Stimulated activated CD4-positive, alpha-beta T cell treated with anti-CD3 and anti-CD28 coated beads, Interleukin-1b, Interleukin-23, amount 100 ng/mL, for 48 hours (primary cell): ENCODE measurements at places on chromosomes 1 and 21.

DNA sequence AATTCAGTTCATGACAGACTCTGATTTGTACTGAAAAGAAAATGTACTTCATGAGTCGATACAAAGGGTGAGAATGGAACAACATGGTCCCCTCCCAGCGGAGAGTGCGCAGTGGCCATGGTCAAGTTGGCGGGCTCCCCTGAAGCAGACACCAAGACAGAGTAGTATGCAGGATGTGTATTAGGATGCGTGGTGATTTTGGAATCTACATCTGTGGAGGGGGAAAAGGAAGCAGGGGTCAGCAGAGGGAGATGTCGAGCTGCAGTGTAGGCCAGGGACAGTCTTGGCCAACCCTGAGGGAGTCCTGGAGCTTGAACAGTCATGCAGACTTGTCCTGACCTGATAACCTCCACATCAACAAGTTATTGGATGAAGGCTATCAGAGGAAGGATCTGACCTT lies 481.0 kb downstream of the OMA1 start:
- DNase-seq, result no peak

DNA sequence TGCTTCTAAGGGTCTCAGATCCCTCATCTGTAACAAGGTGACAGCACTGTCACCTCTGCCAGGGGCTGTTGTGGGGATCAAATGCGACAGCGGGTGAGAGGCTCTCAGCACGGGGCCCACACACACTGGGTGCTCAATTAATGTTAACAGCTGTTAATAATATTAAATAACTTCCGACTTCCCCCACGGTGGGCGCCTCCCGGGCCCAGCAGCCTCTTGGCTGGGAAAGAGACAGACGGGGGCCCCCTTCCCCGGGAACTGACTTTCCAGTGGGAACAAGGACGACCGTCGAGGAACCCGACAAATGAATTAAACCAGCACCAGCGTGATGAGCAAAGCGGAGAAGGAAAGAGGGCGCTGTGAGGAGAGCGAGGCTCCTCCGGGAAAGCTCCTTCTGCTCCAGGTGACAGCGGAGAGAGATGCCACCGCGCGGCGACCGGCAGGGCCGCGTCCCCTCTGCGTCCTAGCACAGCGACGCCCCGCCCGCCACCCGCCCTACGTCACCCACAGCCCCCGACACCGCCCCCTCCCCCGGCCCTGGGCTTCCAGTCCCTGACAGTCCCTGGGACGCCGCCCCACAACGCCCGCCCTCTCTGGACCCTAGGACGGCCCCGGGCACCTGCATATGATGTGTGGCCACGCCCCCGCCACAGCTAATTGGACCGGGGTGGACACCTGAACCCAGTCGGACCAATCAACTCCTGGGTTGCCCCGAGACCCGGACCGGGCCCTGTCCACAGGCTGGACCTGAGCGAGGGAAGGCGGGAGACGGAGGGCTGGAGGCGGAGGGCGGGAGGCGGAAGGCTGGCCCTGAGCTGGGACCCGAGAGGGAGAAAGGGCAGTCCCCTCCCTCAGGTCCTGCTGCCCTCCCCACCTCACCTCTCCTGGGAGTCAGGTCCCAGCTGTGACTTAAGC lies 38.2 kb downstream of the MATN1 start:
- no peak for DNase-seq

DNA sequence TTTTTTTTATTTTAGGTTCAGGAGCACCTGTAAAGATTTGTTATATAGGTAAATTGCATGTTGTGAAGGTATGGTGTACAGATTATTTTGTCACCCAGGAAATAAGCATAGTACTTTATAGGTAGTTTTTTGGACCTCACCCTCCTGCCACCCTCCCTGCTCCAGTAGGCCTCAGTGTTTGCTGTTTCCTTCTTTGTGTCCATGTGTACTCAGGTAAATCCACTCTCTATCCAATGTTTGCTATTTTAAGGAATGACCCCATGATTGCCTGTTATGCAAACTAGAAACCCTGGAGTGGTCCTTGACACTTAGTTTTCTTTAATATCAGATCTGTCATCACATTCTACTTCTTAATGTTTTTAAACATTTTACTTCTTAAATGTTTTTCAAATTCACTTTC lies 33.9 kb downstream of the LHX9 start:
- no peak for DNase-seq

- no peak for DNase-seq
Measured at GRCh38 chr1:113615425-113615824, 143.9 kb downstream of the PHTF1 start.

DNA sequence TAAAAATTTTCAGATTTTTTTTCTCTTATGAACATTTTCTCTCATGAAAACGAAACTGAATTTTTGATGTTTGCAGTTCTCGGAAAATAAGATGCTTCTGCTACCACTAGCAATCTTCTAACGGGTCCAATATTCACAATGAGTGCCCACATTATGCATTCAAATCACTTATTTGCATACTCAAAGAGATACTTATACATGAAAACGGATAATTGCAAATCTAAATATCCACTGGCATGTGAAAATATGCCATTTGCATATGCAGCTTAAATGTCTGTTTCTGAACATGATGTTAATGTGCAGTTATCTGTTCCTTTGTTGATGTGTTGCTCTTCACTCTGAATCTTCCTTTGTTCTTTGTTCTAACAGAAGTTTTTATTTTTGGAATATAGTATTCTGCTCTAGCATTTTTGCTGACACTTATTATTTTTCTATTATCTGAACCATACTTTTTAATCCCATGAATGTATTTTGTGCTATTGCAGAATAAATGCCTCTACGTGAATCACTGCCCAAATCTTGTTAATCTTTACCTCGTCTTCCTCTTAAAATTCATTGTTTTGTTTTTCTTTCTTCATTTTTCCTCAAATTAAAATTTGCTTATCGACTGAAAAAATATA lies 259.4 kb upstream of the BRINP3 start:
- no peak for DNase-seq

DNA sequence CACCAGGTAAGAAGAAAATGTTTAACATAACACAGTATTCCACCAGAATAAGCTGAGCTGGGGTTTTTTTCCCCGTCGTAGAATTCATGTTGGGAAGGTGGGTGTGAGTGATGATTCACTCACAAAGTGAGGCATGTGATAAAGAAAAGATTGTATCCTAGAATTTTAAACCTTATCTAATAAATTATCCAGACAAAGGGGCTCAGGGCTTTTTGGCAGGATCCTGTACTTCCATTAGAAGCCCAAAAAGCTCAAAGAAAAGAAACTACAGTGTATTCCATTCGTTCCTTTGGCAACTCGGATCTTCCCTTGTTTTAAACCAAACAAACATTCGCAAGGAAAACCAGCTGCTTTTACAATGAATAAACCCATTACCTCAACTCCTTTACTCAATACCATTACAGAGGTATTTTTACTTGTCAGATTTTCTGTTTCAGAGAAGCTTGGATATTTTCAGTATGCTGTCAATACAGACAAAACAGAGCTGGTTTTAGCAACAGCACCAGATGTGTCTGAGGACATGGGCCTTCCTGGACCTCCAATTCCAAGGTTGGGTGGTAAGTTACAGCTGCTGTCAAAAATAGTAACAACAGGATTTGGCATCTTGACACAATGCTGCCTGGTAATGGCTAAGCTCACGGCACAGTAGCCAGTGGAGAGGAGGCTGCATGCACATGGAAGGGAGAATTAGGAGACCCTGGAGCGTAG lies 159.9 kb upstream of the RUNX1 start:
- no peak for DNase-seq

DNA sequence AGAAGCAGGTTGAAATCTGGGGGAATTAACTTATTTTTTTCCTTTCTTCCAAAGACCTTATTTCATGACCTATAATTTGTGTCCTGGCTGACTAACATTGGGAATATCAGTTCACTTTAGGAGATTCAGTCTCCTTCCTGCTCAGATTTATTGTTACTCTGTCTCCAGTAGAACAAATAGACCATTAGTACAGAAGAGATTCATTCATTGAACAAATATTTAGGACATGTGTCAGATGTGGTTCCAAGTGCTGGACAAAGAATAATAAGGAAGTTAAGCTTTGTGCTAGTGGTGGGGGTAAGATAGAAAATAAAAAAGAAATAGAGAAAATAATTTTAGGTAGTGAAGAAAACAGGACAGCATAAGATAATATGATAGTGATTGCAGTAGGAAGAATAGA lies 20.3 kb downstream of the ZMYM4 start:
- no peak for DNase-seq

- DNase-seq, result no peak
Measured at GRCh38 chr1:176315519-176316220, 108.6 kb upstream of the COP1 start.

GRCh38 chr1:67711855-67712212 lies 26.8 kb downstream of the GADD45A start:
- DNase-seq, result no peak

DNA sequence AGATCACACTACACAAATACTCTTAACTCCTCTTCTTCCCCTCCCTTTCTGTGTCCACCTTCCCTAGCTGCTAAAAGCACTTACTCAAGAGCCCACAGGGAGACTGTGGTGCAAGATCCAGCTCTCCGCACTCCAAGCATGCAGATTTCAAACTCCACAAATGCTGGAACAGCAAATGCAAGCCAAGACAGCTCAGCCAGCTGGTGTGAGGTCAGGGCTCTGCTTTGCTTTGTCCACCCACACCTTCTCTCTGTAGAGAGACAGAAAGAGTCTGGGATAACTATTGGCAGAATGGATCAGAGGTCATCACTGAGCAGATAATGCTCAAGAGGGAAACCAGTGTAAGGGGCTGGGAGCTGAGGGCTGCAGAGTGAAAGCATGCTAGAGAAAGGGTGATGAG lies 45.2 kb upstream of the DPT start:
- DNase-seq, result no peak

- DNase-seq, result no peak
Measured at GRCh38 chr1:192474080-192474683, 101.4 kb upstream of the RGS1 start.

GRCh38 chr1:231334079-231334666 lies 3.5 kb downstream of the EXOC8 start:
- no peak for DNase-seq

DNA sequence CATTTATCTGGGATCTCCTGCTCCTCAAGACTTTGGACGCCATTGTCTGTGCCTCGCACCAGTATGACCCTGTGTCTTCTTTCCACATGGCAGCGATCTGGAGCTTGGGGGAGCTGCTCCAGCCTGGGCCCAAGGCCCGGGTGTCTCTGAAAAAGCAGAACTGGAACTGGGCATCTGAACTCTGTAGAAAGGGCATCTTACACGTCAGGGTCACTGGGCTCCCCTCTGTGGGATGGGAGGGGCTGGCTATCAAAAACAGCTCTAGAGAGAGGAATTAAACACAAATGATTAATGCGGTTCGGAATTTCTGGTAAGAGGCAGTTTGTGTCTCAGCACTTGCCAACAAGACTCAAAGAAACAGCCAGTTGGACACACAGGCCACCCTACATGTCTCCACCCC lies 16.1 kb downstream of the FCRL1 start:
- DNase-seq, result no peak

DNA sequence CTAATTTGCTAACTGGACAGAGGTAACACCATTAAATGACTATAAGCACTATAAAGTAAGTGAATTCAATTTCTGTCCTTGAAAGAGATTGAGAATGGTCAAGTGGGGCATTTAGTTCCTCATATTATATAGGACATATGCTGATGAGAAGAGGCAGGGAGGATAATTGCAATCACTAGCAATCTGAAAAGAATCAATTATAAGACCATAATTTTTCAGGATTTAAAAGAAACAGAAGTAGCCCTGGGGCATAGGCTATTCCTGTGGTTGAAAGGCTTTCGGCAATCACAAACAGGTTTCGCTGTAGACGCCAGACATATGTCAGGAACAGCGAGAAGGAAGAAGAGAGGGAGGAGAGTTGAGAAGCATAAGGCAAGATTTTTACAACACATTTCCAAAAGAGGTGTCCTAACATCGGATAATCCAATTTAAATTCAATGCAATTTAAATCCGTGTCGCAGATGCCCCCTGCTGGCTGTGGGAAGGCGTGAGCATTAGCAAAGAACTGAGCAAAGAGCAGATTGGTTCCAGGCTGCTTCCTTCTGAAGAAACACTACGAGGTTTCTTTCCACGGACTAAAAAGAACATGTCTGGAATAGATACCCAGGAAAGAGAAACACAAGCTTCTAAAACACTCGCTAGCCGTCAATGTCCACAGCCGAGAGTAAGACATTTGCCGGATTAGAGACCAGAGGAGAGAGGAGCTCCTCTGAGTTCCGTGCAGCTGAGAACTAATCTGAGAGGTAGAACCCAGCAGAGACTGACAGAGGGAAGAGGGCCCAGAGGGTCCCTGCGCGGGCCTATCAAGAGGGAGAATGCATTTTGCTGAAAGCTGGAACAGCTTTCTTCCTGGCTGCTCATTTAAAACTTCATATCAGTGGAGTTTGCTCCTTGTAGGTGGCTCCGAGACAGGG lies 27.9 kb downstream of the RGS5 start:
- DNase-seq, result peak; percentile 47

GRCh38 chr1:232722626-232723025 lies 82.6 kb upstream of the MAP10 start:
- DNase-seq, result no peak
